ENCODE measurements at places on chromosomes 13 and 19.
A peak's percentile ranks its signal among the peaks of the same experiment; 100 is the strongest.

DNA sequence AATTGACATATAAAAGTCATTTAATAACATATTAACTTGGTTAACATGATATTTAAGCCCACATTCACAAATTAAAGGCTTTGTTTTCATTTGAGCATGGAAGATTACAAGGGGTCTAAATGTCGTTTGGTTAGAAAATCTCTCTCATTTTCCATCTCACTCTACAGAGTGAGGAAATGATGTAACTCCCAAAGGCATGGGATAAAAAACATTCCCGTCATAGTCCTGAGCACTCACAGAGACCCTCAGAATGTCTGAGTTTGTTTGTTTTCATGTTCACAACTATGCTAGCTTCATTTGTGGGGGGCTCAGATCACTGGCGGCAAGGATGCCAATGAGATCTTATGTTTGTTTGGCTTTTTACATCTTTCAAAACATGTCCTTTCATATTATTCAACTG is 307.5 kb downstream of the TBC1D4 start:
- DNase-seq = no peak

DNA sequence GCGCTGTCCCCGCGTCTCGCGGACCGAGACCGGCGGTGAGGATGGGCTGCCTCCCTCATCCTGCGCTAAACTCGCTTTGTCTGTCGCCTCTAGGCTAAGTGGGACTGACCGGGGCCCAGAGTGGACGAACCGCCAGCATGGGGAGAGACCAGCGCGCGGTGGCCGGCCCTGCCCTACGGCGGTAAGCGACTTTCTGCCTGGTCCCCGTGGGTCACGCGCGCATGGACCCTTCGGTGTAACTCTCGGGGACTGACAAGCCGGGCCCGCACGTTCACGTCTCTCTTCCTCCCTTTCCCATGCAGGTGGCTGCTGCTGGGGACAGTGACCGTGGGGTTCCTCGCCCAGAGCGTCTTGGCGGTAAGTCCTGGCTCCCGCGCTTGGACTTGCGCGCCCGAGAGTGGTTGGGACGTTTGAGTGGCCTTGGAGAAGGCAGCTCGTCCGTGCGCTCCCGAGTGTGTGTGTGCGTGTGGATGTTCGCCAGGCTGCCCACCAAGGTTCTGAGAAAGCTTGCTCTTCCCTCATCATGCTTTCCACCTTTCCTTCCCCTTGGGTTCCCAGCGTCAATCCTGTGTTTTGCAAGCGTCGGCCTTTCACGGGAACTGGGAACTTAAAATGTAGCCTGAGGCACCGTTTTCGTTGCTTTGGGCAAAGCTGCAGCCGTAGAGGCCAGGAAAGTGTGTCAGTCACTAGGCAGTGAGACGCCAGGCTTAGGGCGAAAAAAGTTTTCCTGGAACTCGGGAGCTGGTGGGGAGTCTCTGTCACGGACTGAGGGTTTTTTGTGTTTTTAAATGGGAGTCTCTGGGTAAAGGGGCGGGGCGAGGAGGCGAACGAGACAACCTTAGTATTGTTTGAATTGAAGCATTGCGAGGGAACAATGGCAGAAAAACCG is 927 bp downstream of the COL4A2 start:
- DNase-seq = no peak

DNA sequence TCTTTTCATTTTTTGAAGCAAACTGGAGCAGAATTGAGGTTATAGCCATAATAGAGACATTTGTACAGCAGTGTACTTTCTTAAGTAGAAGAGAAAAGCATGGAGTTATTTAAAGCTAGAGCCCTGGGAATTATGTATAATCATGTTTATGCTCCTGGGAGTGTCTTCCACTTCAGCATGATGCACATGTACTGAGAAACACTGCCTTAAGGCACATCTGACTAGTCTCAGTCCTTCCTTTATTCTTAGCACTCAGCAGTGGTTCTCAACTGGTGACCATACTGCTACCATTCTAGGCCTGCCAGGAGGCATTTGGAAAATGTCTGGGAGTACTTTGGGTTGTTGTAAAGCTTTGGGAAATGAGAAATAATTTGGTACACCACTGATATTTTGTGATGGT is 45.8 kb downstream of the VWA8 start:
- DNase-seq = no peak

DNA sequence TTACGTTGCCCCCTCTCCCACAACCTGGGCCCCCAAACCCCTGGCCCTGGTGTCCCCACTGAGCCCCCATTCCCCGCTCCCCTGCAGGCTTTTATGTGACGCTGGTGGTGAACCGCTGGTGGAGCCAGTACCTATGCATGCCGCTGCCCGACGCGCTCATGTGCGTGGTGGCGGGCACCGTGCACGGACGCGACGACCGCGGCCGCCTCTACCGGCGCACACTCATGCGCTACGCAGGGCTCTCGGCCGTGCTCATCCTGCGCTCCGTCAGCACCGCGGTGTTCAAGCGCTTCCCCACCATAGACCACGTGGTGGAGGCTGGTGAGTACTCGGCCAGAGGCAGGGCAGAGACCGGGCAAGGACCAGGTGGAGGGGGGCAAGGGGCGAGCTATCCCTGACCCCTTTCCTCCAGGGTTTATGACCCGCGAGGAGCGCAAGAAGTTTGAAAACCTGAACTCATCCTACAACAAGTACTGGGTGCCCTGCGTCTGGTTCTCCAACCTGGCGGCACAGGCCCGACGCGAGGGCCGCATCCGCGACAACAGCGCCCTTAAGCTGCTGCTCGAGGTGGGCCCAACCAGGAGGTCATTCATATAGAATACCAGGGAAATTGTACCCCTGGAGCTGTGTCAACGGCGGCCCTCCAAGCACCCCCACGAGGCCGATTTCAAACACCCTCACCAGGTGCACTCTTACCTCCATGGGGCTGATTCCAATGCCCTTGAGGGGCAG is 3.0 kb downstream of the BEST2 start:
- no peak for DNase-seq

GRCh38 chr13:66328476-66328875 is 901.7 kb downstream of the PCDH9 start:
- no peak for DNase-seq

DNA sequence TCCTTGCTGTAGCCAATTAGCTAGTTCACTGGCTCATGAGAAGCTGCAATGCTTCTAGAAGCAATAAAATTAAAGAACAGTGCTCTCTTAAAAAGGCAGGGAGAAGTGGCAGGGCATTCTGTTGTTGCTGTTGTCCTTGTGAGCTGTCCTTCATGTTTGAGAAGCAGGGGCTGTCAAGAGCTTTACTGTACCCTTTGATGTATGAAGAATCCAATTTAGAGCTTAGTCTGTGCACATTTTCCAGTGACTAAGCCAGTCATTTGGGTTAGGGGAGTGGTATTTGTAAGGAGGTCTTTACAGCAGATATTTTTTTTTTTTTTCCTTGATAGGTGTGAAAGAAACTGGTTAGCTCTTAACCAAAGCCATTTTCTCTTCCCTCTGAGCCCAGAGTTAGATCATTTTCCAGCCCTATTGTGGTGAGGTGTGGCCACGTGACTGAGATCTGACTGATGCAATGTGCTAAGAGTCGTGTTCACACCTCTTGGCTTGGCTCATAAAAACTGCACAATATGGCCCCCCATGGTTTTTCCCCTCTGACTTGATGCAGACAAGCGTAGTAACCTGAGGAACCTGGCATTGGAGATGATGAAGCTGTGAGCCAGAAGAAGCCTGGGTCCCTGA is 309.6 kb upstream of the TMTC4 start:
- no peak for DNase-seq

GRCh38 chr19:8358948-8359347 is 5.0 kb upstream of the ANGPTL4 start:
- DNase-seq = no peak

DNA sequence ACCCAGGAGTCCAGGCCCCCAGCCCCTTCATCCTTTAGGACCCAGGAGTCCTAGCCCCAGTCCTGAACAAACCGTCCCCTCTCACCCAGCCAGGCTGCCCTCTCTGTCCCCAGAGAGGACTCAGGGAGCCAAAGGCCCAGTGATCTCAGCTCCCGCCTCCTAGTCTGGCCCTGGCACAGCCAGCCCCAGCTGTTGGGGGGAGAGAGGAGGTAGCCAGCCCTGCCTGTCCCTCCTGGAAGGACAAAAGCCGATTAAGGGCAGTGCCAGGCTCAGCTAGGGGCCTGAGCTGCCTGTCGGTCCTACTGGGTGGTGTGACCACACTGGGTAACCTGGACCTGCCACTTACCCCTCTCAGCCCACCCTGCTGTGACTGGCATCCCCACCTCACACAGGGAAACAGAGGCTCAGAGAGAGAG is 14.5 kb downstream of the LIPE start:
- DNase-seq = no peak

DNA sequence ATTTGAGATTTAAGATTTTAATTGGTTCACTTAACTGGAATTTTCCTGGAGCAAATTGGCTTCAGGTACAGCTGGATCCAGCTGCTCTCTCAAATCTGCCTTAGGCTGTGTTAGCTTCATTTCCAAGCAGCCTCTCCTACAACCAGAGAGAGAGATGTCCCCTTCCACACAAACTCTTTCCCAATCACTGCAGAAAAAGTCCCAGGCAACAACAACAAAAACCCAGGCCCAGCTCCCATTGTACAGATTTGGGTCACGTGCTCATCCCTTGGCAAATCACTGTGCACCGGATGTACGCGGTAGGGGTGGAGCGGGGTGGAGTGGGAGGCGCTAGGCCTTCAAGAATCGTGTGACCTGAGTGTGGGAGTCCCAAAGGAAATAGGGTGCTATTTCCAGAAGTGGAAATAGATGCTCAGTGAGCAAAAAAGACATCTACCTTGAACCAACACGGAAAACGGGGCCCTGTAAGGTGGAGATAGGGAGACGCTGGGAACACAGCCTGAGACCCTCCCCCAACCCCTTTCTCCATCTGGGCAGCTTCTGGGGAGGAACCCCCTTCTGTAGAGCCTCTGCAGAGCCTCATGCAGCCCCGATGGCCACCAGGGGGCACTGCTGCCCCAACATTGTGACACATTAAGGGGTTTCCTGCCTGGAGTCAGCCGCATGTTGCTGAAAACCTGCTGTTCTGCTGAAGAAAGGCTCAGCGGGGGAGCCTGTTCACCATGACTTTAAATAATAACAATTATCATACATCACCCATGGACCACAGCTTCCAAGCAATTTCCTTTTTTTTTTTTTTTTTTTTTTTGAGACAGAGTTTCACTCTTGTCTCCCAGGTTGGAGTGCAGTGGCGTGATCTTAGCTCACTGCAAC is 25.4 kb downstream of the HPN start:
- DNase-seq = peak; percentile 92

DNA sequence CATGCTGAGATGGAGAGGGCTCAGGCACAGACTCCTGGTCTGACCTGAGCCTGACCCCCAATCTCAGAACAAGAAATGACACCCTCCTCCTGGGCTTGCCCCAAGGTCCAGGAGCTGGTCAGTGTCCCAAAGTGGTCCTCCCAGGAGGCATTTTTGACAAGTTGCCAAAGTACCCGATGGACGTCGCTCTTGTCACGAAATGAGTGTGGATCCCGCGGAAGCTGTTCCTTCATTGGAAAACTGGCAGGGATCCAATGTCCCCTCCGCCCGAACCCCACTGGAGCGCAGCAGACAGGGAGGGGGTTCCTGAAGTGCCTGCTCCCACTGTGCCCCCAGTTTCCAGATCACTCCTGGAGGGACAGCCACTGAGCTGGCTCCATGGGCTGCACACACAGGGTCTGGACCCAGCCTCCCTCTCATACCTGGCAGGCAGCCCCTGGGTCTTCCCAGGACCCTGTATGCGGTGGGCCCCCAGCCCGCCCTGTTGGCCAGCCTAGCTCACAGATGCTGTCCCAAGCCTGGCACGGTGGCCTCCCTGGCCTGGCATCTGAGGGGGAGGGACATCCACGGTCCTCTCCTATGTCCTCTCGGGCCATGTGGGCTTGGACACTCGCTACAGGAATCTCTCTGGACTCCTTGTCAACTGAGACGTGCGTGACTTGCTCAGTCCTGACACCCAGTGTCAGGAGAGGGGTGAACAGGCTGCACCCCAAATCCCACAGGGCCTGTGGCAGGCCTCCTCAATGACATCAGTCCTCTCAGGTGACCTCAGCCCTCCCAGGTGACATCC is 12.8 kb upstream of the ZNF14 start:
- no peak for DNase-seq

- DNase-seq = no peak
Measured at GRCh38 chr19:10551698-10552301, 8.1 kb downstream of the ATG4D start.

GRCh38 chr19:56106993-56107392 is 14.1 kb downstream of the ZNF787 start:
- DNase-seq = no peak

DNA sequence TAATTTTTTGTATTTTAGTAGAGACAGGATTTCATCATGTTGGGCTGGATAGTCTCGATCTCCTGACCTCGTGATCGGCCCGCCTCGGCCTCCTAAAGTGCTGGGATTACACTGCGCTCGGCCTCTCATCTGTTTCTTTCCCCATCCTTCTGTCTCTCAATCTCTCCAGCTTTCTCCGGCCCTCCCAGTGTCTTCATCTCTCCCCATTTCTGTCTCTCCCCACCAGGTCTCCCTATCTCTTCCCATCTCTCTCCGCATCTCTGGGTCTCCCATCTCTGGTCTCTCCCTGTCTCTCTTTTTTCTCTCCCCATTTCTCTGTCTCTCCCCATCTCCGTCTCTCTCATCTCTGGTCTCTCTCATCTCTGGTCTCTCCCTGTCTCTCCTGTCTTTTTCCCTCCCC is 12.2 kb upstream of the NFIX start:
- DNase-seq = no peak

- no peak for DNase-seq
Measured at GRCh38 chr13:109699628-109700071, 86.7 kb downstream of the IRS2 start.

GRCh38 chr19:46271481-46272197 is 25.2 kb upstream of the HIF3A start:
- DNase-seq = no peak

DNA sequence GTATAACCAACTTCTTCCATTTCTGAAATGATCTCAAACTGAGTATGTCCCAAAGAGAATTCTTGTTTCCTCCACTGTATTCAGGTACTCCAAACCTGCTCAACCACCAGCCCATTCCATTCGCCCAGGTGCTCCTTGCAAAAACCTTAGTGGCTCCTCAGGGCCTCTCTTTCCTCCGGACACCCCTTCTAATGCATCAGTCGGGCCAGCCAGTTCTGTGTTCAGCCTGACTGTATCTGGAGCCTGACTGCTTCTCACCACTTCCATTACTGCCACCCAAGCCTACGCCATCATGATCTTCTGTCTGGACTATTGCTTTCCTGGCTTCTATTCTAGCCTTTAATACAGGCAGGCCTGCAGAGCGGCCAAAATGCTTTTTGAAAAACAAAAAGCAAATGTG is 1.5 kb downstream of the PHF11 start:
- no peak for DNase-seq

All from activated CD4-positive, alpha-beta T cell treated with anti-CD3 and anti-CD28 coated beads, Interleukin-2, amount 50 U/mL, for 1 hour (primary cell).